Fibroblast of gingiva (primary cell): ENCODE measurements at places on chromosomes 4 and X.

DNA sequence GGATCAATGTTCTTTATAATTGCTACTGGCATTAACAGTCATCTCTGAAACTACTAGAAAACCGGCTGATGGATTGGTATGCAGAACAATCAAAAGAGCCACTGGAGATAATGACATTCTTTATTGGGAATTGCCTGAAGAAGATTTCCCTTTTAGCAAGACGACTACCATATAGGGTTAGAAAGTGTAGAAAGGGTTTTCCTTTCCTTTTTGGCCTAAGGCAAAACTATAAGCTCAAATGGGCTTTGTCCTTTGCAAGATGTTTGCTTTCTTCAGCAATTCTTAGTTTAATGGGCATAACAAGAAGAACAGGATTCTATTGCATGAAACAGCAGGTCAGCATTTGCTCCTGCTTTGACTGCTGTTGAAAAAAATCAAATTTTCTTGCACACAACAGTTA lies 214.2 kb upstream of the PCDH10 start:
- no peak for DNase-seq

- DNase-seq = no peak
Measured at GRCh38 chrX:120334603-120335002, 23.3 kb upstream of the TMEM255A start.

GRCh38 chrX:13360146-13360545 lies 40.3 kb upstream of the ATXN3L start:
- DNase-seq = no peak

DNA sequence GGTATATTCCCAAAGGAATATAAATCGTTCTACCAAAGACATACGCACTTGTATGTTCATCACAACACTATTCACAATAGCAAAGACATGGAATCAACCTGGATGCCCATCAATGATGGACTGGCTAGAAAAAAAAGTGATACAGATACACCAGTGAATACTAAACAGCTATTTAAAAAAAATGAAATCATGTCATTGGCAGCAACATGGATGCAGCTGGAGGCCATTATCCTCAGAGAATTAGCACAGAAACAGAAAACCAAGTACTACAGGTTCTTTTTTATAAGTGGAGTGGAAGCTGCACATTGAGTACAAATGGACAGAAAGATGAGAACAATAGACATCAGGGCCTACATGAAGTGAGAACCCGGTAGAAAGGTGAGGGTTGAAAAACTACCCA lies 81.4 kb downstream of the ANTXR2 start:
- no peak for DNase-seq

GRCh38 chr4:14157262-14157661 lies 529.7 kb upstream of the BOD1L1 start:
- no peak for DNase-seq

GRCh38 chrX:155246748-155247147 lies 17.5 kb downstream of the RAB39B start:
- no peak for DNase-seq

- no peak for DNase-seq
Measured at GRCh38 chr4:55722132-55722531, 86.0 kb upstream of the NMU start.

- DNase-seq = peak; percentile 80
Measured at GRCh38 chr4:42656944-42657792, at the start of gene ATP8A1. ATP8A1 (minus strand) TSS chr4:42657105; CDS start chr4:42656873, 232 bp downstream.

GRCh38 chrX:19672222-19672812 lies 157.0 kb upstream of the MAP3K15 start:
- no peak for DNase-seq

- peak; percentile 0 for DNase-seq
Measured at GRCh38 chrX:33211356-33212260, at the start of gene DMD. DMD (minus strand) TSS chrX:33211549; CDS start chrX:33211312, 237 bp downstream.

GRCh38 chrX:46920235-46920634 lies 8.0 kb downstream of the JADE3 start:
- DNase-seq = no peak

GRCh38 chrX:17403972-17404371 lies 29.0 kb downstream of the NHS start:
- no peak for DNase-seq

- DNase-seq = peak; percentile 6
Measured at GRCh38 chr4:163164591-163164990, 2.1 kb downstream of the NAF1 start.

DNA sequence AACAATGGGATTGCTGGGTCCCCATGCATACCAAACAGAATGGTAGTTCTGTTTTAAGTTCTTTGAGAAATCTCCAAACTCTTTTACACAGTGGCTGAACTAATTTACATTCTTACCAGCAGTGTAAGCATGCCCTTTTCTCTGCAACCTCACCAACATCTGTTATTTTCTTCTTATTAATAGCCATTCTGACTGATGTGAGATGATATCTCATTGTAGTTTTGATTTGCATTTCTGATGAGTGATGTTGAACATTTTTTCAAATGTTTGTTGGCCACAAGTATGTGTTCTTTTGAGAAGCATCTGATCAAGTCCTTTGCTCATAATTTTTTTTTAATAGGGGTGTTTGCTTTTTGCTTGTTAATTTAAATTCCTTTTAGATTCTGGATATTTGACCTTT lies 41.2 kb upstream of the ZMAT1 start:
- DNase-seq = peak; percentile 2

- DNase-seq = no peak
Measured at GRCh38 chr4:3677748-3678070, 88.5 kb upstream of the ADRA2C start.

- DNase-seq = no peak
Measured at GRCh38 chr4:61950625-61951024, 750.5 kb downstream of the ADGRL3 start.

- DNase-seq = no peak
Measured at GRCh38 chrX:124260845-124261244, 71.6 kb upstream of the TEX13D start.

- no peak for DNase-seq
Measured at GRCh38 chr4:72094059-72094797, 62.4 kb downstream of the NPFFR2 start.

DNA sequence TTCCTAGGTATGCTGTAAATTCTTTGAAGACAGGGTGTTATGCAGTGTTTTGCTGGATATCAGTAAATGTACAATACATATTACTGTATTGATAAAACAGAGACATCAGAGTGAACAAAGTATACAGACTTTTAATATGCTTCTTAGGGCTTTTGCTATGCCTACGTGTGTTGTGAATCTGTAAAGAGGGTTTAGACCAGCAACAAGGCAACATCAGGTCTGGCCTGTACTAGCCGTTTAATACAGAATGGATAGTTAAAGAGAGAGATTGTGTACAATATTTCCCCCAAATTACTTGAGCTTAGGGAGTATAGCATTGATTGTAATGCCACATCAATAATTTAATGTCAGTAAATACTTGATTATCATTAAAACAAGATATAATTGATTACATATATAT lies 75.2 kb downstream of the PAQR3 start:
- no peak for DNase-seq

DNA sequence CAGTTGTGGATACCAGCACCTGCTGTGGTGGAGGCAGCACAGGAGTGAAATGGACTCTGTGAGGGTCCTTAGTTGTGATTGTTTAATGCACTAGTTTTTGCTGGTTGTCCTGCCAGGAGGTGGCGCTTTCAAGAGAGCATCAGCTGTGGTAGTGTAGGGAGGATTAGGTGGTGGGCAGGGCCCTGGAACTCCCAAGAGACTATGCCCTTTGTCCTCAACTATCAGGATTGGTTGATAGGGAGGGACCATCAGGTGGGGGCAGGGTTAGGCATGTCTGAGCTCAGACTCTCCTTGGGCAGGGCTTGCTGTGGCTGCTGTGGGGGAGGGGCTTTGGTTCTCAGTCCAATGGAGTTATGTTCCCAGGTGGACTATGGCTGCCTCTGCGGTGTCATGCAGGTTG lies 121.9 kb downstream of the RRAGB start:
- DNase-seq = no peak

GRCh38 chr4:113325876-113326615 lies 276.6 kb downstream of the ANK2 start:
- no peak for DNase-seq

DNA sequence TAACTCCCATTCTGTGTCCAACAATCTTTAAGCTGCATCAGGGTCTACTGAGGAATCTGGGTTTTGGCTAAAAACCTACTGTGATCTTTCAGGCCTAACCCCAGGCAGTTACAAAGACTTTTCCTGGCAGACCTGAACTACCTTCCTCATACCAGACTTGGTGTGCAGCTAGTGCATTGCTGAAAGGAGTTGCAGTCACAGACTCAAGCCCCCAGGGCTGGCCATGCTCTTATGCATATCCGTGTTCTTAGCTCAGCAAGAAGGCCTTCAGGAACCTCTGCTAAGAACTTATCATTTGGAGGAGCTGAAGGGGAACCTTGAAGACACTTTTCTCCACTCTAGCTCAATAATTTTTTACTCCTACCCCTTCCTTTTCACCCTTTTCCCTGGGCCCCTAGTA lies 147.5 kb downstream of the INPP4B start:
- no peak for DNase-seq
